ENCODE measurements at places on chromosomes 2 and 18. TPM values are rescaled to one million over a fixed set of nuclear protein-coding genes. Genes with fewer than 3 reads are reported as not detected.

The SERPINB13 gene
- not detected for total RNA-seq

The PAPOLG gene
- 6.6 TPM for total RNA-seq

The CHST10 gene
- total RNA-seq: 18.9 TPM

GRCh38 chr18:79403723-79404566 lies 8.2 kb downstream of the NFATC1 start:
- DNase-seq: no peak

GRCh38 chr2:43303889-43304288 lies 77.5 kb upstream of the ZFP36L2 start:
- DNase-seq: no peak

GRCh38 chr2:160747501-160748170 lies 254.0 kb upstream of the RBMS1 start:
- no peak for DNase-seq

DNA sequence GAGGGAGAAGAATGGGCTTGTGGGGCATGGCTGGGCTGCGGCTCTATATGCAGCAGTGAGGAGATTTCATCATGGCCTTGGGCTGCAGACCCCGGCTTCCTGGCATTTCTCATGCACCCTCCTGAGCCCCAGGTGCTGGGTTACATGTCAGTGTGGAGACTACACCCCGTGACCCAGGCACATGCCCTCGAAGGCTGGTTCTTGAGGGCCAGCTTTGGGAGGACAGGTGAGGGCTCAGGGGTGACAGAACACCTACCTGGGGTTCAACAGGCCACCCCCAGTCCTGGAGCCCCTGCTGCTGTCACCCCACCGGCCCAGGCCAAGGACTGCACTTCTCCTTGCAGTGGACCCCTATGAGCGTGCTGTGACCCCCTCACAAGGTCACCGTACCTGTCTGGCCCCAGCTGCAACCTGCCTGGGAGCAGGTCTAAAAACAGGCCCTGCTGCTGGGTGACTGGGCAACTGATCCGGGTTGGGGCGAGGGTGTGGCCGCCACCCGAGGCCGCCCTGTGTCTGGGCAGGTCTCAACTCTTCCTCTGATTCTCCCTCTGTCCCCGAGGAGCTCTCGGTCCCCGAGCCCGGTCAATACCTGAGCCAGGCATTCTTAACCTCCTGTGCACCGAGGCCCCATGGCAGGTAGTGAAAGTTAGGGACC lies 94.8 kb upstream of the OTOS start:
- DNase-seq: no peak

GRCh38 chr2:54404270-54404669 lies 51.9 kb upstream of the SPTBN1 start:
- DNase-seq: no peak

DNA sequence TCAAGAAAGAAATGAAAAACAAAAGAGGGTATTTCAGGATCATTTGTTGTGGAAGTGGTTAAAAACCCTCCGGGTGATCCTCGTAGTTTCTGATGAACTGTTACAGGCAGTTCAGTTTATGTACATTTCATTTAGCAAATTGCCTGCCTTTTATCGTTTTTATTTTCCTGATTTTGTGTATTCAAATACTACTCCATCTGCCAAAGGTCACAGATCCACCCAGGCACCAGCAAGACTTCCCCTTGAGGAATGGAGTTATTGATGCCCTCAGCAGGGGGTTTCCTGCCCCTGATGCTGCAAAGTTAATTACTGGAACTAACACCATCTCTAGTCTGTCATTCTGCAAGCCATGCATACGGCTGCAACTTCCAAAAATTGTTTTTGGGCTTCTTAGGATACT lies 641.9 kb downstream of the SLC4A3 start:
- DNase-seq: no peak

- DNase-seq: no peak
Observed at GRCh38 chr2:217954469-217954868, 48.3 kb downstream of the TNS1 start.

DNA sequence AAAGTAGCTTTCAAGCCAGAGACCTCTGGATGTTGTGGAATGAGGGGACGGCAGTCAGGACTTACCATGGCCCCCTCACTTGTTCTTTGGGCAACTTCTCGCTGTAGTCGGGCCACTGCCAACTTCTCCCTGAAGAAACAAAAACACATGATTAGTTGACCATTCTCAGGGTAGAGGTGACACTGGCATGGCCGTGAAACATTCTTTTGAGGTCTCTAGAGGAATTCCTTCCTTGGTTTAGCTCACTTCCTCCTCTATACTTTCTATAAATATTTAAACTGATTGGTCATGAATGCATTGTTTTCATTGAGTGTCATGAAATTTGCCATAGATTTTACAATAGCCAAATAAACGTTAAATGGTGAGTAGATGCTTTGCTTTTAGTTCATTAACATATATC lies 354.6 kb downstream of the NCKAP5 start:
- no peak for DNase-seq

DNA sequence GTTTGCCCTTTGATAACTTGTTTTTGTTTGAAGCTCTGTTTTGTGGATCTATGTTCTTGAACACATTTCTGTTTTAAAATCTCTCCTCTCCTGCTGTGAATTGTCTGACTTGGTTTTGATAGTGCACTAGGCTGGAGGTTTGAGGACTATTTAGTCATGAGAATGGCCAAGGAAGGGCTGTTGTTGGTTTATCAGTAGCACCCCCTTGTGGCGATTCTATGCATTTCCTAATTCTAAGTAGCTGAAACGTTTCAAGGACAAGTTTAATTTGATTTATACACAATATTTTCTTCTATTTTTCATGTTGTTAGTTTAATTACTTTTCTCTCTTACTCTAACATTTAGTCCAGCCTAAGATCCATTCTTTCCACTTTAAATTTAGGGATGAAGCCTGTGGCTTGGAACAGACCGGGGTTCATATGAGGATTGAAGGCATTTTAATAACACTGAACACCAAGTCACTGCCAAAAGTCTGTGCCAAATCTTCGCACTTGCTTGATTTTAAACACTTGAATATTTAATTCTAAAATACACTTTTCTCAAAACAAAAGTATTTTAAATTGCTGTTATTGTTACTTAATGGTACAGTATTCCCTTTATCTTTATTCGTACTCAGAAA lies 166.0 kb downstream of the SOCS6 start:
- peak; percentile 90 for DNase-seq

GRCh38 chr2:216004697-216005283 lies 8.6 kb downstream of the MREG start:
- no peak for DNase-seq

Data from G401 (cell line).